ENCODE measurements at places on chromosomes 13 and 19.
A peak's percentile ranks its signal among the peaks of the same experiment; 100 is the strongest.

- DNase-seq: peak; percentile 39
- no peak overlapping the region for H3K4me3 ChIP-seq
- H3K4me1 ChIP-seq: peaks cover 7% of the 10 kb centered on the region
- no peaks in the 10 kb centered on the region for H3K36me3 ChIP-seq
- peak overlapping the region; percentile 82 for H3K27ac ChIP-seq
Measured at GRCh38 chr13:28574617-28575142, 79.8 kb upstream of the FLT1 start.

DNA sequence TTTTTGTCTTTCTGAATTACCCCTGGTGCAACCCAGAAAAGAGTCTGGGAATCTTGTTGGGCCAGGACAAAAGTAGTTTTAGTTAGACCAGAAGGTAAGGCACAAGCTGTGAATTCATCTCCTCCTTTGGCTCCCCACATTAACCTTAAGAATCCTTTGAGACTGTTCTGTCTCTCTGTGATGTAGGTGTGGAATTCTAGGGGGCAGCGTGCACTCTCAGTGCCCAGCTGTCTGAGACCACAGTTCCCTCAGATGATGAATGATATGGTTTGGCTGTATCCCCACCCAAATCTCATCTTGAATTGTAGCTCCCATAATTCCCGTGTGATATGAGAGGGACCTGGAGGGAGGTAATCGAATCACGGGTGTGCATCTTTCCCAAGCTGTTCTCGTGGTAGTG lies 43.9 kb downstream of the ZNF506 start:
- no peaks in the 10 kb centered on the region for H3K27me3 ChIP-seq
- H3K27ac ChIP-seq: peak overlapping the region; percentile 94
- peak overlapping the region; percentile 97 for H3K4me3 ChIP-seq
- H3K4me1 ChIP-seq: peaks cover 57% of the 10 kb centered on the region

- peaks cover 9% of the 10 kb centered on the region for H3K36me3 ChIP-seq
- H3K27ac ChIP-seq: peak overlapping the region; percentile 86
- peak overlapping the region; percentile 62 for H3K4me3 ChIP-seq
- DNase-seq: no peak
- peaks cover 61% of the 10 kb centered on the region for H3K4me1 ChIP-seq
Measured at GRCh38 chr13:74090397-74090796, 43.8 kb downstream of the KLF12 start.

GRCh38 chr13:93243375-93244063 lies 16.9 kb downstream of the GPC6 start:
- no peaks in the 10 kb centered on the region for H3K4me1 ChIP-seq
- no peak for DNase-seq
- no peaks in the 10 kb centered on the region for H3K27me3 ChIP-seq
- H3K36me3 ChIP-seq: no peaks in the 10 kb centered on the region
- no peak overlapping the region for H3K27ac ChIP-seq

- H3K4me1 ChIP-seq: no peaks in the 10 kb centered on the region
- H3K27me3 ChIP-seq: peaks cover 7% of the 10 kb centered on the region
- H3K27ac ChIP-seq: no peak overlapping the region
- H3K4me3 ChIP-seq: no peak overlapping the region
Measured at GRCh38 chr13:53197424-53197823, 168.8 kb downstream of the OLFM4 start.

GRCh38 chr19:8609279-8610040 lies 1.1 kb downstream of the ADAMTS10 start:
- H3K27me3 ChIP-seq: no peaks in the 10 kb centered on the region
- peak overlapping the region; percentile 65 for H3K27ac ChIP-seq
- peak; percentile 55 for DNase-seq
- H3K4me3 ChIP-seq: peak overlapping the region; percentile 81

- DNase-seq: no peak
- no peak within 1 kb of the TSS for H3K27ac ChIP-seq
- no peak within 1 kb of the TSS for H3K4me3 ChIP-seq
- peaks cover 7% of the 10 kb centered on the region for H3K4me1 ChIP-seq
- no peaks in the 10 kb centered on the region for H3K36me3 ChIP-seq
Measured at GRCh38 chr19:4278419-4279266, at the start of gene SHD. SHD (plus strand) TSS chr19:4279266; CDS start chr19:4280064, 798 bp downstream.

GRCh38 chr13:58926858-58927257 lies 1236.9 kb downstream of the DIAPH3 start:
- no peak overlapping the region for H3K27ac ChIP-seq
- no peaks in the 10 kb centered on the region for H3K27me3 ChIP-seq
- no peaks in the 10 kb centered on the region for H3K4me1 ChIP-seq
- no peak for DNase-seq

GRCh38 chr13:81639984-81640582 lies 1299.2 kb upstream of the SPRY2 start:
- no peaks in the 10 kb centered on the region for H3K36me3 ChIP-seq
- no peak for DNase-seq
- no peak overlapping the region for H3K4me3 ChIP-seq
- no peaks in the 10 kb centered on the region for H3K27me3 ChIP-seq
- H3K4me1 ChIP-seq: no peaks in the 10 kb centered on the region

DNA sequence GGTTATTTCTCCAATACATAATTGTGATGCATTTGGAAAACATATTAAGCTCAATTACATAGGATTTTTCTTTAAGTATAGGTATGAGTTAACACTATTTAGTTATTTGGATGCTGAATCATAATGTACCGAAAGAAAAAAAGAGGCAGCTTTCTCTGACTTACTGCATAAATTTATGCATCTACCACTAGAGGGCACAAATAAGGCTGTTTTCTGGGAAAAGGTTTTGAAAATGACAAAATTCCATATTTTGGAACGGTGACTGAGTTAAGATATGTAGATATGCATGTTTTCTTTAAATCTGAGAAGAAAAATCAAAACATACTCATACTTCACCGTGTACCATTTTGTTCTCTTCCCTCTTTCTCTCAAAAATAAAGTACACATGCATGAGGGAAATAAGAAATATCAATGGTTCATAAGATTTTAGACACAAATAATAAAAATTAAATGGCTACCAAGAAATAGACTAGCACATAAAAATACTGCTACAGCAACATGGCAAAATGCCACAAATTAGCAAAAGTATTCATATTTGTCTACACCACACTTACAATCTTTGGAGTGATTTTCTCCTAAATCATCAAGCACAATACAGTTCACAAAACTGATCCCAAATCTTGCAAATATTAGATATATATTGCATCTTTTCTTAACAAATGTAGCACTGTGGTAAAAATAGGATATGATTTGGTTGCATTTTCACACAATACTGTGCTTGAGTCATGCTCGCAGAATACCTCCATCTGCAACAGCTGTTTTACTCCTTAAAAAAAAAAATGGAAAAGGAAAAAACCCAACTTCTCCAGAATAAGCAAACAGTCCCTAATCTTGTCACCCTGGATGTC lies 260.0 kb downstream of the FGF14 start:
- no peak overlapping the region for H3K27ac ChIP-seq
- DNase-seq: no peak
- no peak overlapping the region for H3K4me3 ChIP-seq
- no peaks in the 10 kb centered on the region for H3K27me3 ChIP-seq
- no peaks in the 10 kb centered on the region for H3K4me1 ChIP-seq

DNA sequence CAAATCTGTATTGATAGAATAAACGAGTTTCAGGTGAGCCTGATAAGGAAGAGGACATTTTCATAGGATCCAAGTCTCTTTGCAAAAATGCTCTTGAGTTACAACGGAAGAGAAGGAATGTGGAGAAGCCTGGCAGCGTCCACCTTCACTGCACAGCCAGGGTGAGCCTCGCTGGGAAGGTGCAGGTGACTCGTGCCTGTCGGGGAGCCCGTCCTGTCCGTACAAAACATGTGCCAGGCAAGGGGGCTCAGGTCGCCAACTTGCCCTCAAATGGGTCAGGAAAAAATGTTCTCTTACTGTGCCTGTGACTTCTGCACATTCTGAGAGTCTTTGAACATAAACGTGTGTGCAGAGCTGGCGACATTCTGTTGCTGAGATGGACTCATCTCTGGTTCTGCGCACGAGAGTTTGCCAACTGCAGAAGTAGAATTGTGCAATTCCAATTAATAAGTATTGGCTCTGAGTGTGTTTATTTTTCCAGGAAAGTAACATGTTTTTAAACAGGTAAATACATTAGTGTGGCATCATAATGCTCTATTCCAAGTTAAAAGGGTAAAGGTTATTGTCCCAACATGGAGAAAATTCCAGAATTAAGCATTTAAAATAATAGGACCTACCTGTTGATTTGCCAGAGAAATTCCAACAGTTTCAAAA lies 28.6 kb downstream of the NAXD start:
- H3K27me3 ChIP-seq: no peaks in the 10 kb centered on the region
- H3K36me3 ChIP-seq: peaks cover 18% of the 10 kb centered on the region
- H3K27ac ChIP-seq: no peak overlapping the region
- H3K4me3 ChIP-seq: no peak overlapping the region
- peaks cover 10% of the 10 kb centered on the region for H3K4me1 ChIP-seq

- no peaks in the 10 kb centered on the region for H3K4me1 ChIP-seq
- H3K27me3 ChIP-seq: no peaks in the 10 kb centered on the region
- H3K36me3 ChIP-seq: peaks cover 87% of the 10 kb centered on the region
- DNase-seq: no peak
- H3K27ac ChIP-seq: no peak overlapping the region
- no peak overlapping the region for H3K4me3 ChIP-seq
Measured at GRCh38 chr19:36821758-36822157, 16.4 kb downstream of the ZNF790 start.

- H3K4me3 ChIP-seq: no peak overlapping the region
- H3K27ac ChIP-seq: no peak overlapping the region
- no peak for DNase-seq
Measured at GRCh38 chr13:77113496-77113895, 86.5 kb upstream of the FBXL3 start.

DNA sequence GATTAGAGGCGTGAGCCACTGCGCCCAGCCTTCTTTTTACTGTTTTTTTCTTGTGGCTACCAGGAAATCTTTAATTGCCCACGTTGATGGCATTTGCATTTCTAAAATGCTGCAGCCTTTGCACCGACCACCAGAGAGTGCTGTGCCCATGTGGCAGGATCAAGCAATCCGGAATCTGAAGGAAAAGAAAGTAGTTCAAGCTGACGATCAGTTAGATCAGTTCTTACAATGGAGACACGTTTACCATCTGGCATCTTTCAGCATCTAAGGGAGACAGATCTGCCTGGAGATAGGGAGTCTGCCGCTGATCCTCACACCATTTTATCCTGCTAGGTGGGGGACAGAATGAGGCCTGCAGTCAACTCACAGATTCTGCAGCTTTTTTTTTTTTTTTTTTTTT lies 19.9 kb downstream of the TINCR start:
- DNase-seq: peak; percentile 63
- no peak overlapping the region for H3K4me3 ChIP-seq
- H3K4me1 ChIP-seq: peaks cover 3% of the 10 kb centered on the region
- H3K27me3 ChIP-seq: peaks cover 3% of the 10 kb centered on the region
- no peaks in the 10 kb centered on the region for H3K36me3 ChIP-seq

DNA sequence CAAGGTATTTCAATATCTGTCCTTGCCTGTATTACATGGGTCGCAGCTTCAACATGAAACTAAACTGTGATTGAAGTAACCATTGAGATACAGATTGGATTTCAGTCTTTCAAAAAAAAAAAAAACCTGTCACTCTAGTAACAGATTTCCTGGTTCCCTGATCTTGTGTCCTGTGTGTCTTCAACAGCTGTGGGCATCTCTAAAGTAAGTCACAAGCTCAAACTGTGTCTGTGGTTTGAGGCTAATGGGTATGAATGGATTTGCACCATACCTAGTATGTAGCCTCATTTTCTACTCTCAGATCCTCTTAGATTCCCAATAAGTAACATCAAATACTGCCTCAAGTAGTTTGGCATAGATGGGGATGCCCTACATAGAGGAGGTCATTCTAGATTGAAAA lies 300.1 kb downstream of the COG6 start:
- H3K4me1 ChIP-seq: peaks cover 64% of the 10 kb centered on the region
- no peaks in the 10 kb centered on the region for H3K36me3 ChIP-seq
- no peak overlapping the region for H3K4me3 ChIP-seq
- peak overlapping the region; percentile 32 for H3K27ac ChIP-seq
- no peak for DNase-seq

GRCh38 chr19:38741670-38742069 lies 2.6 kb downstream of the CAPN12 start:
- no peaks in the 10 kb centered on the region for H3K36me3 ChIP-seq
- peaks cover 19% of the 10 kb centered on the region for H3K4me1 ChIP-seq
- H3K27ac ChIP-seq: no peak overlapping the region
- H3K27me3 ChIP-seq: peaks cover 4% of the 10 kb centered on the region
- no peak for DNase-seq

- H3K36me3 ChIP-seq: peaks cover 3% of the 10 kb centered on the region
- H3K4me1 ChIP-seq: peaks cover 13% of the 10 kb centered on the region
- peaks cover 8% of the 10 kb centered on the region for H3K27me3 ChIP-seq
- peak; percentile 71 for DNase-seq
Measured at GRCh38 chr19:15107061-15108010, at the start of gene SYDE1. SYDE1 (plus strand) TSS chr19:15107401; CDS start chr19:15107434, 33 bp downstream.

DNA sequence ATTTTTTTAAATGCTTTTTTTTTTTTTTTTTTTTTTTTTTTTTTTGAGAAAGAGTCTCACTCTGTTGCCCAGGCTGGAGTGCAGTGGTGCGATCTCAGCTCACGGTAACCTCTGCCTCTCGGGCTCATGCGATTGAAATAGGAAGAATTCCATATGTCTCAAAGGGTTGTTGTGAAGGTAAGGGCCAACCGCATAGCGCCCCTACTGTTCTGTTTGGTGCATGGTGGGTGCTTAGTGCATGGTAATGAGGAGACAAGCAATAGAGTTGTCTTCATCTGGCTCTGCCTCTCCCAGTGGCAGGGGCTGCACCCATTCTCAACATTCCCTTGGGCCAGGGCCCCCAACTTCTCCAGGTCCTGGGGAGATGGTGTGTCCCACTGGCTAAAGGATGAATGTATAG lies 68.7 kb downstream of the RASL11A start:
- H3K36me3 ChIP-seq: no peaks in the 10 kb centered on the region
- H3K27me3 ChIP-seq: no peaks in the 10 kb centered on the region
- H3K4me3 ChIP-seq: no peak overlapping the region
- H3K27ac ChIP-seq: no peak overlapping the region
- H3K4me1 ChIP-seq: peaks cover 3% of the 10 kb centered on the region

- no peak for DNase-seq
- no peak overlapping the region for H3K27ac ChIP-seq
- H3K27me3 ChIP-seq: no peaks in the 10 kb centered on the region
- no peaks in the 10 kb centered on the region for H3K4me1 ChIP-seq
Measured at GRCh38 chr13:80171096-80171495, 169.8 kb downstream of the SPRY2 start.

DNA sequence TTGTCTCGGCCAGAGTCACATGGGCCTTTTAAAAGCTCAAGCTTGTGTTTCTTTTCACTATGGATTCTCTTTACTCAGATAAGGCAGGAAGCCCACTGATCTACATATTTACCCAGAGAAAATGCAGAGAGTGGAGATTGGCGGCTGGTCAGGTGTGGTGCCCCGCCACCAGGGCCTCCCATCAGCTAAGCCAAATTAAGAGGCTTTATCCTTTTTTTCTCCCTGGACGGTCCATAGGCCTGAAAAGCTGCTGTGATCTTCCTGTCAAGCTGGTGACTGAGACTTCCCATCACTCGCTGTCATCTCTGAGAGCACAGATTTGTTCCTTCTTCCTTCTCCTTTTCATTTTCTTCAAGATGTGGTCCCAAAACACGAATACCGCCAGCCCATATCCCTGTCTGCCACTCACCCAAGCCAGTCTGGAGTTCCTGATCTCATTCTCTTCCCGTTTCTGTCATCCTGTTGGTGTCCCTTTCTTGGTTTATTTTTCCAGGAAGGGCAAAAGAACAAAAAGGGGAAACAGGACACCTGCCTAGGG lies 1.9 kb downstream of the SAFB start:
- H3K4me1 ChIP-seq: peaks cover 68% of the 10 kb centered on the region
- no peaks in the 10 kb centered on the region for H3K27me3 ChIP-seq
- H3K4me3 ChIP-seq: peak overlapping the region; percentile 100

GRCh38 chr19:8557642-8558238 lies 19.5 kb downstream of the MYO1F start:
- H3K4me1 ChIP-seq: peaks cover 17% of the 10 kb centered on the region
- H3K4me3 ChIP-seq: no peak overlapping the region
- no peaks in the 10 kb centered on the region for H3K36me3 ChIP-seq
- no peak for DNase-seq
